ENCODE measurements at places on chromosomes 2 and 18.

DNA sequence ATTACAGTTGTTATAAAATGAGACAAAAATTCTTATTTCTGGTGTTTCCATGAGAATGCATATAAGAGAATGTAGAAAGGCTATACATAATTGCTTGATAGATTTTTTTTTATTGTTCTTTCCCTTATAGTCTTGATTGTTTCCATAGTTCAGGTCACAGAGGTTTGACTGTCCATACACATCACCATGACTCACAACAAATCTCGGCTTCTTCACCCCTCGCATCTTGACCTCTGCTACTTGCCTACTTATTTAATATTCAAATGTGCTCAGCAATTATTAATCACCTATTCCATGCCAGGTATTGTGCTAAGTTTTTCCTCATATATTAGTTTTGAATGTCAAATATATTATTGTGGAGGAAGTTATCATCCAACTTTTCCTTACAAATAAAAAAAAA is 789.6 kb downstream of the RNF144A start:
- no peak for DNase-seq

DNA sequence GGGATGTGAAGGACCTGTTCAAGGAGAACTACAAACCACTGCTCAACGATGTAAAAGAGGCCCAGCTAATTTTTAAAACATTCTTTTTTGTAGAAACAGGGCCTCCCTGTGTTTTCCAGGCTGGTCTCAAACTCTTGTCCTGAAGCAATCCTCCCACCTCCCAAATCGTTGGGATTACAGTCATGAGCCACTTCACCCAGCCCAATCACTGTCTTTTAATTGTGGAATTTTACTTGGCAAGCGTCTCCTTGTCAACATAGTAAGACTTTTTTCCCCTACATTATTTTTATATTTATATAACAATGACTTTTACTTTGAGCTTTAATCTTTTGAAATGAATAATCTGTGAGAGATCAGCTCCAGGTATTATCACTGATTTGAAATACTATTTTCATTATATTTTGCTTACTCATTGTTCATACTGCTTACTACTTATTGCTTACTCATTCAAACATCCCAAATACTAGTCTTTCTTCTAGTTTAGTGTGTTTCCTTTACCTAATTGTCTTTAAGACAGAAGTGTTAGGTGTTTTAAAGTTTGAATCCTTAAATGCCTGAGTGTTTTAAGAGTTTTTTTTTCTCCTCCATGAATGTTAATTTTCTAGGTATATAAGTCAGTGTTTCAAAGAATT is 48.9 kb downstream of the PTPN4 start:
- no peak for DNase-seq

- DNase-seq, result no peak
Measured at GRCh38 chr2:140234116-140234515, 1453.9 kb upstream of the NXPH2 start.

- DNase-seq, result no peak
Measured at GRCh38 chr2:28347193-28347592, 45.5 kb upstream of the FOSL2 start.

DNA sequence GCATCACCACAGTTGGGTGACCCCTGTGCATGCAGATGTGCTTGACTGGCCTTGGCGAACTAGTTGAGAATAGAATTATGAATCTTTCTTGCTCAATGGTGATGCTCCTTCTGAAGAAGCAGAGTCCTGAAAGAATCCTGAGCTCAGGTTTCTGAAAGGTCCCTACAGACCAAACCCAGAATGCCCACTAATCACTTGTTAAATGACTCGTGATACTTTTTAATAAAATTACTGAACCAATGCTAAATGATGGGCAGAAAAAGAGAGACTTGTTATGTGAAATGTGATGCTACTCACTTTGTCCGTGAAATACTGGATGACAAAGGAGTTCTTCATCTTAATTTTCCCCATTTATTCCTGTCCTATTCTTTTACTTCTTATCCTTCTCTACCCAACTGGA is 263.5 kb upstream of the LRRTM1 start:
- DNase-seq, result no peak

- DNase-seq, result no peak
Measured at GRCh38 chr2:106536490-106536889, 49.3 kb downstream of the CD8B2 start.

DNA sequence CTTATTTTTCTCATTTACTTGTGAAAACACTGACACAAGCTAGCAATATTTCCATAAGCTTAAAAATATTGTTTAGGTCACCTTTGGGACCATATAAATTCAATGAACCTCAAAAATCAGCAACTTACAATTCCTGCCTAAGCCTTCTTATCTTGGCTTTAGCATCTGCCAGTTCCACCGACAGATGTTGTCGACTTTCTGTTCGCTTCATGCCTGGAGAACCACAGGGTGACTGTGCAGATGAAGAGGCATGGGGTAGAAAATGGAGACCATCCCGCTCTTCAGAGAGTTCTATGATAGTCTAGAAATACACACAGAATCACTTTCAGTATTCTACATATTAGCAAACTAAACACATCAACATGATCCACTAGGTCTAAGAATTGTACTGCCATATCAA is 64.2 kb downstream of the CCDC88A start:
- DNase-seq, result no peak

- no peak for DNase-seq
Measured at GRCh38 chr2:103664690-103665089, 902.9 kb downstream of the TMEM182 start.

DNA sequence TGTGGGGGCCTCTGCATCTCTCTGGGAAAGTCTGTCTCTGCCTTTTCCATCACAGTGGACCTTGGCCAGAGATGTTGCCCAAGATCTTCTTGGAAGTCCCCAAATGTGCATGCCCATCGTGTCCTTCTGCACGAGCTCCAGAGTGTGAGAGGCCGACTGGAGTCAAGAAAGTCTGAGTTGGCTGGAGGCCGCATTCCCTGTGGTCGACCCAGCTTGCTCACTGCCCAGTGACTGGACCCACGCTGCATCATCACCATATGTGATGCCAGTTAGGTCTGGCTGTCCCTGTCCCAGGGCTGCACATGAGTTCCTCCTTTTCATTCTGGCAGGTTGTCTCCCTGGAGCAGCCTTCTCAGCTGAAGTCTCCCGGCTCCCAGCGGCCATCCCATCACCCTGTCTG is 93.8 kb downstream of the ARL4C start:
- DNase-seq, result no peak

DNA sequence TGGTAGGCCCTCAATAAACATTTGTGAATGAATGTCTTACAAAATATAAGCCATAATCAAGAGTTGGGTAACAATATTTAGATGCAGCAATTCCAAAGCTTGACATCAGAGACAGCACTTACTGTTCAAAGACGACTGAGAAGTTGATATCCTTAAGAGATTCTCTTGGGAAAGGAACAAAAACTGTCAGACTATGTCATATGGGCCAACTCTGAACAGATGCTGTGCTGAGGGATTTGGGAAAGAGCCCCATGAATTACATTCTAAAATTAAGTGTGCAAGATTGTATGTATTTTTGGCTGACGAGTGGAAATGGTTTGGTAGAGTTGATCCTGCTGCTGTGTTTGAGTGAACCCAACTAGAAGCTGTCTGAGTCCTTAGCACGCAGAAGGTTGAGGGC is 250.7 kb upstream of the LINC00305 start:
- DNase-seq, result no peak

GRCh38 chr2:102060047-102060446 is 68.3 kb downstream of the IL1R2 start:
- no peak for DNase-seq

DNA sequence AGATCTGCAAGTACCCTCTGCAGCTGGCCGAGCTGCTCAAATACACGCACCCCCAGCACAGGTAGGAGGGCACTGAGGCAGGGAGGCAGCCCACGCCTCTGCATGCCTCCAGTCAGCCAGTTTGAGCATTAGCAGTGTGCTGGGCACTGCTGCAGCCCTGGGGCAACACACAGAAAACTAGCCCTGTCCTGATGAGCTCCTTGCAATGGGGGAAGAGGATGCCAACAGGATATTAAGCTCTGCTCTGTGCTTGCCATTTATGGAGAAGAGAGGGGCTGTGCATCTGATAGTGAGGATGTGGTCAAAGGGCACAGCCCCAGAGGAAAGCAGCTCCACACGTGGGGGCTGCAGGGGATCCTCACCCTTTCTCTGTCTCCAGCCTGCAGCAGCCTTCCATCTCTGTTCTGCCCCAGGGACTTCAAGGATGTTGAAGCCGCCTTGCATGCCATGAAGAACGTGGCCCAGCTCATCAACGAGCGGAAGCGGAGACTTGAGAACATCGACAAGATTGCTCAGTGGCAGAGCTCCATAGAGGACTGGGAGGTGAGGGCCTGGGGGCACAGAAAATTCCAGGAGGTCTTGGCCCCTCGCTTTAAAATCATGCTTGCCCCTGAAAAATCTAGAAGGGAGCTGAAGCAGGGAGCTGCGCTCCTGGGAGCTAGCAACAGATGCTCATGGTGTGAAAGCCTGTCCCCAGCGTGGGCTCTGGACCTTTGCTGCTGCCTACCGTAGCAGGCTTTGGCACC is 51.7 kb downstream of the FAM168B start:
- no peak for DNase-seq

- DNase-seq, result no peak
Measured at GRCh38 chr2:64478502-64479230, 24.7 kb downstream of the LGALSL start.

DNA sequence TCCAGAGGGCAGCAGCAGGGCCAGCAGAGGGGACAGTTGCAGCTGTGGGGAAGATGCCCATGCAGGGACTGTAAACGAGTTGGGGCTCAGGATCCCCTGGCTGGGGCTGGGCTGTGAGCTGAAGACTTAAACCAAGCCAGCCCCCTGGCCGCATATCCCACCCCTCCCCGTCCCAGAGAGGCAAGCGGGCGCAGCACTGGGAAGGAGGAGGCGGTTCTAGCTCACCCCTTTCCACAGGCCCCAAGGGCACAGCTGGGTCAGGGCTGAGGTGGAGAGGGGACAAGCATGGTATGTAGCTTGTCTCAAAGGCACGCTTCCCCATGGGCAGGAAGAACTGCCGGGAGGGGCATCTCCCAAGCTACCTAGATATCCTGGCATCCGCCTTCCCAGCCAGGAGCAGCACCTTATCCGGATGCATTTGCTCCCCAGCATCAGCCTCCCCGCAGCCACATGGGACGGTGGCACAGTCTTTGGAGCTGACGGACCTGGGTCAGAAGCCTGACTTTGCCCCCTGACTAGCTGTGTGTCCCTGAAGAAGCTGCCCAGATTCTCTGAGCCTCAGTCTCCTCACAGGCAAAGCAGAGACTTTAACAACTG is 75.9 kb downstream of the TFCP2L1 start:
- DNase-seq, result no peak

DNA sequence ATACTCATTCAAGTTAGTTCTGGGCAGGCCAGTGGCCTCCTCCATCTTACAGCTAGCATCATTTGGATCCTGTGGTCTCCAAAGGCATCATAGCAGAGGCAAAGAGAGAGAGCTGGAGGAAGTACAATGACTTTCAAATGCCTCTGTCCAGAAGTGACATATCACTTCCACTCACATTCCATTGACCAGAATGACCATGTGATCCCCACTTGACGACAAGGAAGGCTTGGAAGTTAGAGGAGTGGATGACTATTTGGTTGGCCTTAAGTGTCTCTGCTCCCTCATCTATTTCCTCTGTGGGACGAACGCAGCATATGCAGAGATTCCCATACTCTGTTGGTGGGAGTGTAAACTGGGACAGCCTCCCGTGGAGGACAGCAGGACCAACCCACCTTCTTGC is 27.8 kb upstream of the MLPH start:
- no peak for DNase-seq

- DNase-seq, result no peak
Measured at GRCh38 chr2:64025741-64026140, 6.5 kb upstream of the VPS54 start.

DNA sequence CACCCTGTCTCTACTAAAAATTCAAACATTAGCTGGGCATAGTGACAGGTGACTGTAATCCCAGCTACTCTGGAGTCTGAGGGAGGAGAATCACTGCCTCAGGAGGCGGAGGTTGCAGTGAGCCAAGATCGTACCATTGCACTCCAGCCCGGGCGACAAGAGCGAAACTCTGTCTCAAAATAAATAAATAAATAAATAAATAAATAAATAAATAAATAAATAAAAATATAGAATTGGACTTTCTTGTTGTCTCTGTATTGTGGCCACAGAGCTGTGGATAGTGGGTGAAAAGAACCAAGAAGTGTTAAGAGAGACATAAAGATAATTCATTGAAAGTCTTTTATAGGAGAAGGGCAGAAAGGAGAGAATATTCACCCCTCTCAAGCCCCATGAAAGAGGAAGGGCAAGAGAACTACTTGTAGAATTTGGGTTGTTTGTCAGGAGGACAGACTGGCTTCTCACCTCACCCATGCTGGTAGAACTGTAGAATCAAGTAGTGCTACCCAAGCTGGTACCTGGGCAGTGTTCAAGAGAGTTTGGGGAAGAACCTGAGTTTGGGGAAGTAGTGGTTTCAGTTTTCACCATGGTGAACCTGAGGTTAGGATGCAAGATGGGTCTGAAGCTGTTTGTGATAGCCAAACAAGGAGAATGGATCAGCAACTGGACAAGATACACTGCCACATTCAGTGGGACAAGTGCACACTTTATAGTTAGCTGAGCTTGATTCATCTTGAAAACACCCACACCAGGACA is 256.5 kb downstream of the CD226 start:
- DNase-seq, result no peak

Data from left hindlimb (tissue), 1 donor.